ENCODE measurements at places on chromosomes 6 and 20.

DNA sequence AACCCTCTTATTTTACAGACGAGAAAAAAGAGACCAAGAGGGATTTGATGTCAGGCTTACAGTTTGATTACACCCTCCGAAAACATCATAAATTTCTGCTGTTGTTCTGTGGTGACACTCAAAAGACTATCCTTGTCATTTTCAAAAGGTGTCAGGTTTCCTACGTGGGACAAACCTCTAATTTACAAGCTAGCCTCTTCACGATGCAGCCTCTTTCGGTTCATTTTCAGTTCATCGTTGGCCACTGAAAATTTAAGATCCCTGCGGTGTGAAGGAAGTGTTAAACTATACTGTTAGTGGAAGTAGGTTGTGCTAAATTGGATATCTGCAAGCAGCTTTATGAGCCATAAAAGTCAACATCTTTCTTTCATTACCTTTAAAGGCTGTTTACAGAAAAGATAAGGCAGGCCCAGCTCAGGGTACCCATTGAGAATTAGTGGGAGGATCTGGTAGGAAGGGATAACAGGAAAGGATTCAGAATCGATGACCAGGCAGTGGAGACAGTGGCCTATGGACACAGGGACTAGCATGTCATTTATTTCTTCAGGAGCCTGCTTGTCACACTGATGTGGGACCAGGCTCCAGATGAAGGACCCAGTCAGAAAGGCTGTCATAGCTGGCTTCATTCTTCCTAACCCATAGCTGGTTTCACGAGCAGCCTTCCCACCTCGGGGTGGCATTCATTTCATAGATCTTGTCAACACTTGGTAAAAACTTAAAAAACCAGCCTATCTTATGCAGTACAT, 329.1 kb upstream of the SOX4 start:
- no peak for DNase-seq

DNA sequence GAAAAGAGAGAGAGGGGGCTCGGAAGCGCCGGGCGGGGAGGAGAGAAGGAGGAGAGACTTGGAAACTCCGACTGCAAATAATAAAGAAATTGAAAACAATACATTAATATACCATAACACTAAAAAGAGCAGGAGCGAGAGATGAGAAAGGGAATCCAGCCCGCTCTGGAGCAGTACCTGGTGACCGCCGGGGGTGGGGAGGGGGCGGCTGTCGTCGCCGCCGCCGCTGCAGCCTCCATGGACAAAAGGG, 338 bp downstream of the E2F3 start:
- DNase-seq, result no peak

- DNase-seq, result no peak
Measured at GRCh38 chr6:129498950-129499842, 210.8 kb downstream of the ARHGAP18 start.

- no peak for DNase-seq
Measured at GRCh38 chr20:5781798-5782750, 31.9 kb downstream of the SHLD1 start.
